ENCODE measurements at places on chromosomes 5 and 9. TPM values are rescaled to one million over a fixed set of nuclear protein-coding genes. Genes with fewer than 3 reads are reported as not detected.

- DNase-seq: no peak
Measured at GRCh38 chr5:6572086-6572824, 60.6 kb downstream of the NSUN2 start.

DNA sequence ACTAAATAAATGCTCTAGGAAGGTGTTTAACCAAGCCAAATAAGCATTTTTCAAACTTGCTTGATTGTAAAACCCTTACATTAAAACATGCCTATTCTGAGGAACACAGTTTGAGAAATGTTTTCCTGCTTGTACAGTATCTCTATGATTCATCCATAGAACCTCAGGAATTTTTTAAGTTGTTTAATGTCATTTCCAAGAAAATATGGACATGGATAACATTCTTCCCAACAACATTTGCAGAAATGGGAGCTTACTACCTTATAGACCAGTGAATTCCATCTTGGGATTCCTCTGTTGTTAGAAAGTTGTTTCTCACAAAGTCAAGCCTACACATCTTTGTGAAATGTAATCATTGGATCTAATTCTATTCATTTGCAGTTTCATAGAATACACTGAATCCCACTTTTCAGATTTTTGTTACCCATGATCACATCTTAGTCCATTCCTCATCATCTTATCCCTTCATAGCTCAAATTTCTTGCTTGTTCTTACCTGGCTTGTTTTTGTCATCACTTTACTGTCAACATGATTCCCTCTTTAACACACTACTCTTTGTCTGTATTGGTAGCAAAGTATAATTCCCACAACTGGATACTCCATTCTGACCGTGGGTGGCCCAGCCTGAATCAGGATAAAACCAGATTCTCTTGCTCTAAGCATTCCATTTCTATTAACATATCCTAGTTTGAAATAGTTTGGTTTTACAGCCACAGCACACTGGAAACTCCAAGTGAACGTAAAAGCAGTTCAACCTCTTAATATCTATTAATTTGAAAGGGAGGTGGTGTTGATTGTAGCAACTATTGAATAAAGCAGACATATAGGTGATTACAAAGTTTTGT is 49.4 kb upstream of the PAPPA start:
- no peak for DNase-seq

SGCD gene
- not detected for total RNA-seq

RNF183 gene
- total RNA-seq: not detected

DNA sequence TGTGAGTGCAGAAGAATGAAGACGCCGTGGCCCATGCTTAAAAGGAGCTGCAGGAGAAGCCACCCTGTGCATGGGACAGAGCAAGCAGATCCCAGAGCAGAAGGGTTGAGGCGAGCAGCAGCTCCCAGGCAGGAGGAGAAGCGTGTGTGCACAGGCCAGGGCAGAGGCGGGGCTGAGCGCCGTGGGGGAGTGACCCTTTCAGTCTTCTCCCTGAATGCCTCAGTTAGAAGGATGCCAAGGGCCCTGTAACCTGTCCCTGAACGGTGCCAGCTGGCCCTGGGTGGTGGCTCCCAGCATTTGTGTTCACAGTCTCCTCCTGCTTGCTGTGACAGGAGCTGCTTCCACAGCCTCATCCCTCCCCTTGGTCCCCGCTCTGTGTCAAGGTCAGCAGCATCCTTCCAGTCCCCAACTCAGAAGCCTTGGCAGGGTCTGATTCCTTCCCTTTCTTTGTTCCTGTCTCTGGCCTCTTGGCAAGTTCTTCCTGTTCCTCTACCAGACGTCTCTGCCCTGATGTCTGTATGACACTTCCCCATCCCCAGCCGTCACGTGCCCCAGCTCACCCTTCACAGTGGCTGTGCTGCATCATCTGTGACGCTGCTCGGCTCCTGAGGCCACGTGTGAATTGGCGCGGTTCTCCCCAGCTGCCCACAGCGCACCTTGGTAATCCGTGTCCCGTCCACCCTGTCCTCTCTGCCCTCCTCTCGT is 5.2 kb downstream of the EXOC3 start:
- no peak for DNase-seq

DNA sequence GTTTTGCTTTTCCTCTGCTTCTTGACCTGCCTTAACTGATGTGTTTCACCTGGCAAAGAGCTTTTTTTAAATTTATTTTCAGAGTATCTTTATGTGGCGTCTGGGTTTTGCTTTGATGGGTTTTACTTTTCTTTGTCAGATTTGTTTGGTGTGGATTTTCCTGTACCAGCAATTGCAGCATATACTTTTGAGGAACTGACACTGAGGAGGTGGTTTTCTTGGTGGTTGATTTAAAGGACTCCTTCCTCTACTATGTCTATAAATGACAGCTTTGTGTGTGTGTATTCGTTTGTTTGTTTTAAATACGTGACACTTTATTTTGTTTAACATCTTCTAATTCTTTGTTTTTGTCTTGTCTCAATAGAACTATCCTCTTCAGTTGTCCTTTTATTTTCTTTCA is 1071.9 kb upstream of the ARRDC3 start:
- no peak for DNase-seq

GRCh38 chr9:105173306-105173705 is 71.1 kb upstream of the SLC44A1 start:
- no peak for DNase-seq

- DNase-seq: no peak
Measured at GRCh38 chr5:141567513-141568117, 51.2 kb downstream of the DIAPH1 start.

CDX1 gene
- not detected for total RNA-seq

- DNase-seq: no peak
Measured at GRCh38 chr9:86405926-86406325, 51.7 kb upstream of the TUT7 start.

DNA sequence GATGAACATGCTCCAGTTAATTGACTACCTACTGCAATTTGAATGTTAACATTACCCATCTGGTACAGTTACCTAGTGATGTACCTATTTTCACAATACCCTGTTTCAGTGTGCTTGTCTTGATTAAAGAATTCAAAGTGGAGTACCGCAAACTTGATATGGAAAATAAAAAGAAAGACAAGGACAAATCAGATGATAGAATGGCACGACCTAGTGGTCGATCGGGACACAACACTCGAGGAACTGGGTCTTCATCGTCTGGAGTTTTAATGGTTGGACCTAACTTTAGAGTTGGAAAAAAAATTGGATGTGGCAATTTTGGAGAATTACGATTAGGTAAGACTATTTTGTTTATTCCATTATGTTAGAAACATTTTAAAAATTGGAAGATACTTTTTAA is 33.5 kb downstream of the CSNK1G3 start:
- no peak for DNase-seq

DNA sequence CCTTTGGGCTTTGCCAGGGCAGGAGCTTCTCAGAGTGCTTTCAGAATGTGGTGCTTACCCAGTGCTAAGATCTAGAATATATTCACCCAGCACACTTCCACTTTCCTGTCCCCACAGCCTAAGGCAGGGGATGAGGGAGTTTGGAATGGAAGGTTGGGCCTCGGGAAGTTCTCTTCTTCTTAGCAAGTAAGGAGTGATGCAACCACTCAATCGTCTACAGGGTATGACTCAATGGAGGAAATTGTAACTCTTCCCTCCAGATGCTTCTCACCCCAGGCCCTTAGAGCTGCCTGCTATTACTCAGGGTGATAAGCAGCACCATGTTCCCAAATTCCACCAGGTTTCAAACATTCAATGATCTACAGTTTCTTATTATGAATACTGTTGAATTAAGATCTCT is 30.8 kb upstream of the AGGF1 start:
- no peak for DNase-seq

NAA35 gene
- total RNA-seq: 32.9 TPM

DNA sequence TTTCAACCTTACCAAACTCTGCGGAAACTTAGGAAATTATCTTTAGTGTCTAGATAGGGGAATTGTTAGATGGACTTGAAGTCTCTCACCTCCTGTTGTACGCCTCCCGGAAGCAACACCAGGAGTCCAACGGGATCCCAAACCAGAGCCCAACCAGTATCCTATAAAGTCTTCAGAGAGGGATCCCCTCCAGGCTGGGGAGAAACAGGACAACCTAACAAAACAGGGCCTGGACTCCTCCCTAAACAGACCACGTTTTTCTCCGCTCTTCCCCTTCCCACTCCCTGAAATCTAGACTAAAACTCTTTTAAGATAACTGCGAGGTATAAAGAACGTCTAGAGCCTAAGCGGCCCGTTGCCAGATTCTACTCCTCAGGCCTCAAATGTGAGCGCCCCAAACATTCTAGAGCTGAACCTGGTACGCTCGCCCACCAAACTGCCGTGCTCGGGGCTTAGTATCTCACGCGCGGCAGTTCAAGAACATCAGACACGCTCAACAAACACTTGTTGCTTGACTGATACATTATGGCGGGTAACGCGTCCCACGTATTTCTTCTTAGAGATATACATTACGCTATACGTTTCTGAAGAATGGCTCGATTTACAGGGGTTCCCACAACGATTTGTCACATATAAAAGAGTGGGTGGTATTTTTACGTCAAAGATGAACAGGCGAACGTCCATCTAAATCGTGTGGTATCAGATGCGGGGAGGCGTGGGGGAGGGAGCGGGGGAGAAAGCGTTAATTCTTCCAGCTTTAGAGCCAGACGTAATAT is 663 bp upstream of the SMIM27 start:
- peak; percentile 30 for DNase-seq

ABCA2 gene
- 25.7 TPM for total RNA-seq

CDKN2B gene
- total RNA-seq: 0.73 TPM

- DNase-seq: no peak
Measured at GRCh38 chr9:131019388-131020239, 10.6 kb downstream of the LAMC3 start.

- DNase-seq: no peak
Measured at GRCh38 chr5:32520972-32521371, 64.4 kb upstream of the SUB1 start.

GRCh38 chr9:22108581-22109370 is 99.7 kb upstream of the CDKN2B start:
- no peak for DNase-seq

DNA sequence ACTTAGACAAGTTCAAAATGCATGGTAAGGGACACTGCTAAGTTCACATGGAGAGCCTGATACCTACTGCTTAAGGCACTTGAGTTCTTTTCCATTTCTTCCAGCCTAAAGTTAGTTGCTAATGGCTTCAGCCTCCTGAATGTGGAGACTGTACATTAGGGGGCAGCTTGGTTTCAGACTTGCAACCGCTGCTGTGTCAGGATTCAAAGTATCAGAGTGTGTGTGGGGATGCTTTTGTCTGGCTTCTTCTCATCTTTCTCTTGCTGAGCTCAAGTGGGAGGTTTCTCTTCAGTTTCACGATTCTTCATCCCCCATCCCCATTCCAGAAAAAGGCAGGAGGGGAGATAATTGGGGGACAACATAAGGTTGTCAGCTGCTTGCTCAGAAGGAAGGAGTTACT is 49.4 kb downstream of the ATP10B start:
- no peak for DNase-seq

ZNF883 gene
- not detected for total RNA-seq

GRCh38 chr5:40962207-40962955 is 53.1 kb downstream of the C7 start:
- DNase-seq: no peak

GRCh38 chr5:1524481-1524798 is 680 bp upstream of the LPCAT1 start:
- no peak for DNase-seq

- DNase-seq: no peak
Measured at GRCh38 chr9:80028501-80028900, 456.7 kb downstream of the TLE4 start.

- no peak for DNase-seq
Measured at GRCh38 chr5:77852514-77853352, 76.6 kb upstream of the TBCA start.

BRINP1 gene
- not detected for total RNA-seq

- no peak for DNase-seq
Measured at GRCh38 chr5:159951387-159951786, 35.1 kb downstream of the ADRA1B start.

SV2C gene
- total RNA-seq: not detected

GRCh38 chr5:67425514-67425913 is 228.9 kb upstream of the CD180 start:
- no peak for DNase-seq

- DNase-seq: no peak
Measured at GRCh38 chr9:110655754-110656641, 12.6 kb upstream of the MUSK start.

DNA sequence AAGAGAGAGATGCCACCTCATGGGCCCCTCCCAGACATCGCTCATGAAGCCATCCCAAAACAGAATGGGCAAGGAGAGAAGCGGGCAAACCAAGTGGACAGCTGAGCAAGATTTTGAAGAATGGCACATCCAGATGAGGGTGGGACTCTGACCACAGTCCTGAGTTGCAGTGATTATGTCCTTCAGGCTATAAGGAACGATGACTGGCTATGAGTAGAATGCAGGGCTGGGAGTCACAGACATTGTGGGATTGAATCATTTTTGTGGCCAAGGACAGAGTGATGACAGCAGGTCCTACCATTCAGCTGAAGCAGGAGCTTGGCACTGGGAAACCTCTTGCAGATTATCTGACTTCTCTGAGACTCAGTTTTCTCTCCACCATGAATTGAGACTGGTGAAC is 245.7 kb upstream of the SLC30A5 start:
- DNase-seq: no peak

DNA sequence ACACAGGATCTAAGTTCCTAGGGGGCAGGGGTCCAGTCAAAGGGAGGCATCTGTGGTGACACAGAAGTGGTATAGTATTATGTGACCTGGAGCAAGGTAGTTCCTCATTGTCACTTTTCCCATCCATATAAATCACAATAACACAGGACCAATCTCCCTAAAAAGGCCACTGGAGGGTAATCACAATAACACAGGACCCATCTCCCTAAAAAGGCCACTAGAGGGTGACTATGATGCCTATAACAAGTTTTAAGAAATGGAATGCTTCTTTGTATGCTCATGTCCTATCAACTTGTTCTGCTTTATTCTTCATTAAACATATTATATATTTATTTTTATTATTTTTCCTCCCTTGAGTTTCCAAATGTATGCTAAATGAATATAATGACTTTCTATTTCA is 254.6 kb downstream of the ASTN2 start:
- no peak for DNase-seq

DNA sequence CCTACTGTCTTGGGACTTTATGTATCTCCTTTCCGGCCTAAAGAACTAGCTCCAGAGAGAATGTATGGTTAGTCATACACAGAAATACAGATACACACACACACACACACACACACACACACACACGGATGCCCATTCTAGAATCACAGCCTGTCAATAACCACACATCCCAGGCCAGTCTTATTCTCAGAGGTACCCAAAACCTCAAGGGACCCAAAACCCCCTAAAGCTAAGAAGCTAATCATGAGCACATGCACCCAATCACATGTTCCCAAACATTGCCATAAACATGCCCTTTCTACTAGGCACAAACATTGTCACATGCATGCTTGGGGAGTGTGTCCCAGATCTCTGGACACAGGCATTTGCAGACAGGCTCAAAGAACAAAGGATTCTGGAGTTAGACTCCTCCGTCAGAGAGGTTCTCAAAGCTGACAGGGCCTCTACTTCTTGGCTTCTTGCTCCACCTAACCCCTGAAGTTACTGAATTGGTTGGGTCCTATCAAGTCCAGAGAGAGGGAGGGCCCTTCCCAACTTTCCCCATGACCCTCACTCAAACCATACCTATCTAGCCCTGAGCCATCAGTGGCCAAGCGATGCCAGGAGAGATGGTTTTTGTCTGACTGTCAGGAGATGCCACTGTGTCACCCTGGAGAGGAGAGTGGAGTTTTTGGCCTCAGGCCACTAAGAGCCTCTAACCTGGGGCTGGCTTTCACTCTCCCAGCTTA is 78.7 kb downstream of the NRG2 start:
- no peak for DNase-seq

TBC1D9B gene
- total RNA-seq: 127 TPM

MAMDC4 gene
- 18.2 TPM for total RNA-seq

- no peak for DNase-seq
Measured at GRCh38 chr5:61732796-61733195, 400.7 kb downstream of the ZSWIM6 start.

- no peak for DNase-seq
Measured at GRCh38 chr5:119171686-119172085, 100.8 kb downstream of the DMXL1 start.

All from activated T-helper 1 cell treated with anti-CD3 and anti-CD28 coated beads, Interleukin-12 subunit alpha, Interleukin-12 subunit beta, Interleukin-2, Interleukin-4 antibody, amounts not matched to agents 30 ng/mL and 10 ng/mL and 1 ng/mL, durations not matched to agents 14 hours and 24 hours and 36 hours (primary cell).